Panc1 (cell line): ENCODE measurements at places on chromosomes 1 and 21.

DNA sequence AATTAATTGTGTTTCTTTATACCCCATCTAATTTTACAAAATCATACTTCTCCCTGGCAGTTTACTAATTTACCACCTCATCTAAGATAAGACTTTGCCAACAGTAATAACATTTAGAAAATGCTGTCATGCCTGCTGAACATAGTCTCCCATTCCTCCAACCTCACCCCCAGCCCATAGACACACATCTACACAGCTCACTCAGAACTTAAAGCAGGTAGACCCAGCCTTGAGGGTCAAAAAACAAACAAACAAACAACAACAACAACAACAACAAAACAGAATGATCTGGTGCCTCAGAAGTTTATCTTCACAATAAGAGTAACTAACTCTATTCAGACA is 94.0 kb downstream of the ZC3H11B start:
- no peak for DNase-seq

- DNase-seq = no peak
Observed at GRCh38 chr1:111163363-111163762, 23.3 kb downstream of the CEPT1 start.

DNA sequence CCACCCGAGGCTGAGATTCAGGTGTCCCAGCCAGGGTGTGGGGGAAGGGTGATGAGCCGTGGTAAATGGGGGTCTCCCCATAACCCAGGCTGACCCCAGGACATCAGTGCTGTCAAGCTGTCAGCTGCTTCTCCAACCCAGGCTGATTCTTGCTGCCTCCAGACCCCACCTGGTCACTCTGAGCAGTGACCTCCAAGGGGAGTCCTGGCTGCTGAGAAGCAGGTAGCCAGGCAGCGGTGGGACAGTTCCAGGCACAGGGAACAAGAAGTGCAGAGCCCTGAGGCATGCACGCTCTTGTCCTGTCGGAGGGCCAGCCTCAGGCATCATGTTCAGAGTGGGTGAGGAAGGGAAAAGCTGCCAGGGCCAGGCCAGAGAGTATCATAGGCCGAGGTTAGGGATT is 1.1 kb downstream of the ESPN start:
- no peak for DNase-seq

- DNase-seq = no peak
Observed at GRCh38 chr21:45376459-45377324, 28.3 kb upstream of the COL18A1 start.
